ENCODE measurements at places on chromosomes 6 and 20.

GRCh38 chr6:43219814-43220213 is 9.5 kb downstream of the DNPH1 start:
- no peak for DNase-seq

DNA sequence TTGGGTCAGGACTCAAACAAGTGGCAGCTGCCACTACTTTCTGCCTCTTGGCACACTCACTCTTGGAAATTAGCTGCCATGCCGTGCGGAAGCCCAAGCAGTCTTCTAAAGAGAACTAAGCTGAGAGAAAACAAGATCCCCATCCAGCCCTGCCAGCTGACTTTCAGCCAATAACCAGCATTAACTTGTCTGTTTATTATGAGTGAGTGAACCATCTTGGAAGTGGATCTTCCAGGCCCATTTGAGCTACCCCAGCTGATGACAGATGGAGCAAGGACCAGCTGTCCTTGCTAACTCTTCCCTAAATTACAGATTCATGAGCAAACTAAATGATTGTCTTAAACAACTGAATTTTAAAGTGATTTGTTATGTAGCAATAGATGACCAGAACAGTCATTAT is 73.9 kb upstream of the RBM24 start:
- no peak for DNase-seq

DNA sequence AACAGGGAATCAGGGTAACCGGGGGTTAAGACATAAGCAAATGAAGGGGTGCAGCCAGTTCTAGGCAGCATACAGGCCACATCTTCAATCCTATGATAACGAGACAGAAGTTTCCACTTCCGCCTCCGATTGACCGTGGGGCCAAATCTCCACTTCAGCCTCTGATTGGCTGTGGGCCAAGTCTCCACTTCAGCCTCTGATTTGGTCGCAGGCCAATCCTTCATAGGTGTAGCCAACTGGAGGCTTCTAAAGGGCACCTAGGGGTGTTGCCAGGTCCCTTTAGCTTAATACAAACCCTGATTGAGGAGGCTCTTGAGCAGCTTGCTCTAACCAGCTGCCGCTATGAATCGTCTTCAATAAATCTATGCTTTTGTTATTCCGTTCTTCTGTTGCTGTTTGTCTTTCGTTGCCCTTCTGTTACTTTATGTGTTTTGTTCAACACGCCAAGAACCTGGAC is 2.1 kb upstream of the ERGIC3 start:
- DNase-seq: no peak

GRCh38 chr6:110389689-110390382 is 25.5 kb downstream of the DDO start:
- DNase-seq: no peak

DNA sequence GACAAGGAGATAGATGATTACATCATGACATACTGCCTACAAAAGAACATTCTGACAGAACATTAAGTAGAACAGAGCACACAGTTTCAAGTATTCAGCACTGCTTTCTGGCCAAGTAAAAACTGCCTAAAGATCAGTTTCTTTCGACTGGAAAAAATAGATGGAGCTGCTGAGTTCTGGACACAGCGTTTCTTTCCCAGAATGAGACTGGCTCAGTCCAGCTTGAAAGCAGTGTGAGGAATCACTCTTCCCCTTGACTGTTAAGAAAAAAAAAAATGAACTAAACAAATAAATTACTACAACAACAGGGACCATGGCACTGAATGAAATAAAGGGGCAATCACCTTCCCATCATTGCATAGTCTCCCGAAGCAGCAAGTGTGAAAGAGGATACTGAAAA is 4.4 kb upstream of the LYRM2 start:
- no peak for DNase-seq

GRCh38 chr6:49935387-49935786 is 28.6 kb downstream of the DEFB114 start:
- DNase-seq: no peak

- DNase-seq: no peak
These were observed 42.3 kb upstream of the OCSTAMP start for GRCh38 chr20:46592580-46593362.

GRCh38 chr20:47428164-47428563 is 71.7 kb upstream of the ZMYND8 start:
- DNase-seq: no peak

DNA sequence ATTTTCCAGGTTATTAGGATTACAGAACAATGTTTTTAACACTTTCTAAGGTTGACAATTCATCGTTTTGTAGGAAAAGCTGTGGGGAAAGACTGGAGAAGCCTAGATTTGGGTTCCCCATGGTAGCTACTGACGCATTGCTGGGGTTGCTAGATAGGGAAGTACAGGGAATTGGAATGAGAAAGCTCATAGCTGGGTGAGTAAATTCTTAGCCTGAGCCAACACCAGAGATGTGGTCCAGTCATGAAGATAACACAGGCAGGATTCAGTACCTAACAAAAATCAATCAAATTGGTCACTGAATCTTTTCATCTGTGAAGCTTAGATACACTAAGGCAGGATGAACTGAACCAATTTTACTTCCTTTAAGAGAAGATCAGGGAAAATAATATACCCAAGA is 35.7 kb downstream of the RIN2 start:
- DNase-seq: no peak

DNA sequence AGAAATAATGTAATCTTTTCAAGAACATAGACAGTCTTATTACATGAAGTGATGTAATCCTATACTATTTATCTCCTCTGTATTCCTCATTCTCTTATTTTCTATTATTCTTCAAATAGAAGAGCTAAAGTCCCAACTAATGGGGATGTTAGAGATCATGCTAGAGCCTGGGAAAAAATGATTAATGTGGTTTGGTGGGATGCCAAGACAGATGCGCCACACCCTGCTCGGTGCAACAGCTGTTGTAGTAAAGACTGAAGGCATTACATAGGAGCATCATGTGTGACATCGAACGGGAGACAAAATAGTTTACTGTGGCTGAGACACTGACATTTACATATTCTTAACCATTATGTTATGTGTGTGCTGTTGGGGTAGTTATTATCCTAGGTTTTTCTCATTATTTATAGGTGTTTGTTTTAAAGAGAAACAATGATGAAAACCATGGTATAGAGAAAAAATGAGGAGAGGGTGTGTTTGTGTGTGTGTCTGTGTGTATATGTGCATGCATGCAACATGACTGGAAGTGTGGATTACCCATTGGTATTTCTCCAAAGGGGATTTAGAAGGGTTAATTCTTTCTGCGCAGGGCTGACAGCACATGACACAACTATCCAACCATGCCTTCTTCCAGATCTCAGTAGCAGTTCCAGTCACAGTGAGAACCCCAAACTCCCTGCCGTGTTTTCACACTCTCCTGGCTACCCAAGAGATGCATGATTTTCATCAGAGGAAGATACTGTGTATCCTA is 155.3 kb downstream of the EYA4 start:
- DNase-seq: no peak

- DNase-seq: no peak
These were observed 65.8 kb downstream of the EYA4 start for GRCh38 chr6:133306931-133307330.

- DNase-seq: no peak
These were observed 122.5 kb downstream of the MACROD2 start for GRCh38 chr20:14117768-14118167.

- no peak for DNase-seq
These were observed 411 bp downstream of the DSN1 start for GRCh38 chr20:36773107-36773596.

All from activated naive CD4-positive, alpha-beta T cell treated with anti-CD3 and anti-CD28 coated beads, Interleukin-2, amount 50 U/mL, for 16 hours (primary cell).